GM18507 (cell line): ENCODE measurements at places on chromosomes 6 and 20.

DNA sequence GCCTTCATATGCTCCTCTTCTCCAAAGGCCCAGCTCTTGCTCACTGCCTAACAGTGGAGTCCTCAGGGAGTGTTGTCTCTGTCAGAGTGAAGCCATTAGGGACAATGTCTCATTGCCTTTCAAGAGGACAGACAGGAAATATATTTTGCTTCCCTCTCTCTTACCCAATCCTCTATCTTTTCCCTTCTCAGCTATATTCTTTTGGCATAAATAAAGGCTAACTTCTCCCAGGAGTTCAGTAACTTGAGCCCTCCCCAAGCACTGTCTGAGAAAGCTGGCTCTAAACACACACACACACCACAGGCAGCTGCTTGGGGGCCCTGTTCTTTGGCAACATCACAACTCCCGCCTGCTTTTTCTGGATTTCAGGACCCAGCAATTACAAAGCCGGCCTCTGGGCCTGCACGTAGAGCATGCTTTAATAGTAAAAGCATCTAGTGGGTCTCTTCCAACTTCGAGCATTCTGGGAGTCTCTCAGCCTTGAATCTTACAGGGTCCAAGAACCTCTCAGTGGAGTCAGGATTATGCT, 34.7 kb upstream of the LAMA4 start:
- no peak for DNase-seq

DNA sequence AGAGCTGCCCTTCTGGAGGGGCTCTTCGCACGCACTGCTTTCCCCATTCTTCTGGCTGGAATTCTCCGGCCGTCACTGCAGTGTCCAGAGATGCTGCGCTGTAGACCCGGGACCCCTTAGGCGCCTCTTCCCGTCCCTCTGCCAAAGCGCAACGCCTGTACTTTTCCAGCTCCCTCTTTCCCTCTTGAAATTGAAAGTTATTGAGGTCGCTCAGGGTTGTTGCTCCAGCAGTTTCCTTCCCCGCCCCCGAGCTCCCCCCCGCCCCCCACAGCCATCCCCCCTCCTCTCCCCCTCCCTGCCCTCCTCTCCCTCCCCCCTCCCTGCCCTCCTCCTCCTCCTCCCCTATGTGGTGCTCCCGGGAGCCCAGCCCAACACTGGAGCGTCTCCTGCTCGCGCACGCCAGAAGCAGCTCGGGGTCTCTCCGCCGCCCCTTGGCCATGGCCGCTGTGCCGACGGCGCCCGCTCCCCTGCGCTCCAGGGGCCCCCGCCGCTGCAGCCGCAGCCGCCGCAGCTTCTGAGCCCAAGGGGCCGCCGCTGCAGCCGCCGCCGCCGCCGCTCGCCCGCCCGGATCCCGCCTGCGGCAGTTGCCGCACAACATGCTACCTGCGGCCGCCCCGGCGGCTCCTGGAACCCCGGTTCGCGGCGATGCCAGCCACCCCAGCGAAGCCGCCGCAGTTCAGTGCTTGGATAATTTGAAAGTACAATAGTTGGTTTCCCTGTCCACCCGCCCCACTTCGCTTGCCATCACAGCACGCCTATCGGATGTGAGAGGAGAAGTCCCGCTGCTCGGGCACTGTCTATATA, at the start of gene RSPO3:
Gene RSPO3, plus strand, starts transcription at position 374 of the 804 bp plus-strand sequence. CDS start 522 bp downstream, outside the sequence.
- DNase-seq = no peak

DNA sequence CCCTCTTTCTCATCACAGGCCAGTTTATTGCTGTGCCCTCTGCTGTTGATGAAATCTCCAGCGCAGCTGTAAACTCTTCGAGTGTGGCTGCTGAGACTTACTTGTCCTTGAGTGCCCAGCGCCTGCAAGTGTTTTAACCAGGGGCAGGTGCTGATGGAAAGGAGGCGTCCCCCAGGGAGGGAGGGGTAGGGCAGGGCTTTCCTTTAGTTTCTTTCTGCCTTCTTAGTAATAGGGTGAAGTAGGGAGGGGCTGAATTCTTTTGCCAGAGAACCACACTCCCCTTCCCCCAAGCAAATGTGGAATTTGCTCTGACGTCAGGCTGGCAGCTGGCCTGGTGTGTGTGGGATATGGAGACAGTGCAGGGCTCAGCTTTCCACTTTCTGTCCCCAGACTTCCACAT, 61.2 kb downstream of the IGF2R start:
- DNase-seq = no peak

- no peak for DNase-seq
Observed at GRCh38 chr6:73328790-73329189, 25.3 kb downstream of the DPPA5 start.

DNA sequence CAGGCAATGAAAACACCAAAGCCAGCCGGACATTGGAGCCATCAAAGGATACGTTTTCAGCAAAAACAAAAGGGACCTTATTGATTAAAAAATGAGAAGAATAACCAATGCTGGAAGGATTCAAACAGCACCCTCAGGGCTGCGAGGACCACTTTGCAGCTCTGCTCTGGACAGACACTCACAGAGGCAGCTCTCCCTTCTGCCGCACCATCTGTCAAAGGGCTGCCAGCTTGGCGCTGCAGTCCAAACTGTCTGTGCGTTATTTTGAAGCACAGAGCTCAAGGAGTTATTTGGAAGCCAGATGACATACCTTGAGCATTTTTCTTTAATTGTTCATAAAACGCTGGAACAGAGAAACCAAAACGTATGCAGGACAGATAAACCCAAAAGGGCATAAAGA, 85.2 kb downstream of the KIF16B start:
- DNase-seq = no peak

GRCh38 chr20:38261054-38261390, 487 bp upstream of the KIAA1755 start:
- no peak for DNase-seq

GRCh38 chr6:44466955-44467354, 79.4 kb downstream of the CDC5L start:
- DNase-seq = no peak

DNA sequence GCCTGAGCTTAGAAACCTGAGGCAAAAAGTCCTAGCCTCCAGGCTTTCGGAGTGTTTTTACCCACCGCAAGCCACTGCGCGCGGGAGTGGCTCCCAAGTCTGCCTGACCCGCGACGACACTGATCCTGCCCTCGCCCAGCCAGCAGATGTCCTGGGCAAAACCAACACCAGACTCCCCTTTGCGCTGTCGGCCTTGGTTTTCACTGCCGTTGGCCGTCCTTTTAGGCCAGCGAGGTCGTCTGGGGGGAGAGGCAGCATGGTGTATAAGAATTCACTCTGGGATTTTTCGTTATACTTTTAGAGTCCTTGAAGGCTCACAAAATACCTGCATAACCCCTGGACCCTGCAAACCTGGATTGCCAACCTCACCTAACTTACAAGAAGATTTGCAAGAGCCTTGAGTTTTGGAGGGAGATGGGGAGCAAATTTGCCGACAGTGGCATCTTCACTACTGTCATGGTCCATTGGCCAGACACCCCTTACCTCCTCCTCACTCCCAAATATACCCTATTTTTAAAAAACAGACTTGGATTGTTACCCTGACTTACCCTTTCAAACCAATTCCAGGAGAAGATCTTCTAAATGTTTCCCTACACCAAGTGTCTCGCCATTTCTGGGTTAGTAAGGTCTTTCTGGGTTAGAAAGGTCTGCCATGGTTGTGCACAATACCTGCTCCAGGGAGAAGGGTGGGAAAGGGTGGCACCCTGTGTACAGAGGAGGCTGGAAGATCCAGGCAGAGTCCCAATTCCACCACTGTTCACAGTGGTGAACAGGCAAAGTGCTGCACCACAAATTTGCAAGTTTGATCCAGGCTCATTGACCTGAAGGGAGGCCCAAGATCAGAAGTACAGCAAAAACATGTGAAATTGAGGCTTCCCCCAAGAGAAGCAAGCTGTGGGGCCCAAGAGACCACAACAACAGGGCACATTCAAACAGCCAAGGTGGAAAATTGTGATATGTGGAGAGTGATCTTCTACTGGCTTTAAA, 4.4 kb downstream of the FOXA2 start:
- DNase-seq = no peak

- no peak for DNase-seq
Observed at GRCh38 chr6:94341173-94341572, 921.8 kb upstream of the EPHA7 start.

DNA sequence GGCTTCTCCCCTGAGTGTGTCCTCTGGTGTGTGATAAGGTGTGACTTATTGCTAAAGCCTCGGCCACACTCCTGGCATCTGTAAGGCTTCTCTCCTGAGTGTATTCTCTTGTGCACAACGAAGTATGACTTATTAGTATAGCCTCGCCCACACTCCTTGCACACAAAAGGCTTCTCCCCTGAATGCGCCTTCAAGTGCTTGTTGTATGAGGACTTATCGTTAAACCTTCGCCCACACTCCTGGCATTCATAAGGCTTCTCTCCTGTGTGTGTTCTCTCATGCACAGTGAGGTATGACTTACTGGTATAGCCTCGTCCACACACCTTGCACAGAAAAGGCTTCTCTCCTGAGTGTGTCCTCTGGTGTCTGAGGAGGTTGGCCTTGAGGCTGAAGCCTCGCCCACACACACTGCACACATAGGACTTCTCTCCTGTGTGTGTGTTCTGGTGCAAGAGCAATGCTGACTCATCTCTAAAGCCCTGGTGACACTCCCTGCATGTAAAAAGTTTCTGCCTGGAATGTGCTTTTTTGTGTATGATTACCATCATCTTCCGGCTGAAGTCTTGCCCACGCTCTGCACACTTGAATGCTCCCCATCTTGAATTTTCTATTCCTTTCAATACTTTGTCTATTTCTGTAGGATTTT, 20.4 kb downstream of the ZNF337 start:
- no peak for DNase-seq

GRCh38 chr6:69232496-69232895, 564.3 kb downstream of the LMBRD1 start:
- no peak for DNase-seq

GRCh38 chr6:27096834-27097511, 150.5 kb upstream of the PRSS16 start:
- no peak for DNase-seq

GRCh38 chr6:34020807-34021553, 124.9 kb downstream of the GRM4 start:
- no peak for DNase-seq

GRCh38 chr20:56630506-56631317, 1.6 kb downstream of the TFAP2C start:
- no peak for DNase-seq

DNA sequence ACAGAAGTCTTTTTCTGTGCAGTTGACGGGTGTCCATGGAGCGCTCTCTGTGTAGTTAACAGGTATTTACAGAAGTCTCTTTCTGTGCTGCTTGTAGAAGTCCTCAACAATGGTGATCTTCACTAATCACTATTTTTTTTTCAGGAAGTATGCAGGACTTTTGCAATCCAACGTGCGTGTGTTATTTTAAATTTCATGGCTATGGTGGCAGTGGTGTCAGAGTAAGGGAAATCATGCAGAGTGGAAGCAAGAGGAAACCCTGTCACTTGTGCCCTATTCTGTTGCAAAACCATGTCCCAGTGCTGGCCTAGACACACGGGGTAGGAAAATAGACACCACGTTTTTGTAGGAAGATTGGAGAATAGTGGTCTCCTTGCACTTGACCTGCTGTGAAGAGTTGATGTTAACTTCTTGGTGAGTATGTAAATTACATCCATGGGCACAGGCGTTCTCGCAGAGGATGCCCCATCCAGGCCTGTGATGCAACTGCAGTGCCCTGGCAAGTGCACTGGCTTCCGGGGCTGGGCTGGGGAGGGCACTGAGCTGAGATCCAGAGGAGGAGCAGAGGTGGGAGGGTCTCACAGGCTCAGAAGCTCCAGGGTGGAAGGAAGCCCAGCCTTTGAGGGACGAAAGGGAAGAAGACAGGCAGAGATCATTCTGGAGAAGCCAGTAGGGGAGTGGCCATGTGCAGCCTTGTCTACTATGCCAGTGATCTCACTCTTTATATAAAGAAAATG, 146.5 kb downstream of the SYCP2 start:
- no peak for DNase-seq

DNA sequence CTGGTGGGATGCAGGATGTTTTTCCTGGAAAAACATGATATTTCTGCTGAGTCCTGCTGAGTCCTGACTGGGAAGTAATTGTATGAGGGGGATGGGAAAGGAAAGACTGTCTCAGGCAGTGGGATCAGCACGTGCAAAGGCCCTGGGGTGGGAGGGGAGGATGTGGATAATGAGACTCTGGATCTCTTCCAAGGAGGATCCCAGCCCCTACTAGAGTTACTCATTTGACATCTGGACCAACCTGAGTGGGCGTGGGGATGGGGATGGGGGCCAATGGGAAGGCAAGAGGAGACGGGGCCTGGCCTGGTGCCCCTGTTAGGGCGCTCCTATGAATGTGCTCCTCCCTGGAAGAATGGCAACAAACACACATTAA, 73.0 kb downstream of the CD40 start:
- no peak for DNase-seq

- no peak for DNase-seq
Observed at GRCh38 chr20:64217539-64218221, 37.9 kb upstream of the PCMTD2 start.

DNA sequence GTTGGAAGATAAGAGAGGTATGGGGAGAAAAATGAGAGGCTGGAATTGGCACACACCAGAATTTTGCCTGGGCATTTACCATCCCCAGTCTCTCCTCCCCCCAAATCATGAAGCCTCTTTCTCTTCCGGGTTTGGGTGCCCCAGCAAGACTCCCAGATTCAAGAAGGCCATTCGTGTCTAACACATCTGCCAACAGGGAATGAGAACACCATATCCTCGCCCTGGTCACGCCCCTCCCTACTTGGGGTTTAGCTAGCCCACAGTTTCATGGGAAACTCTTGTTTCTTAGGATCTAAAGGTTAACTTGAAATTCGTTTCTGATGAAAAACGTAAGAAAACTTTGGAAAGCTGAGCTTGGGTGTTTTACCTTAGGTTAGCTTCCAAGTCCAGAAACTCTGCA, 105.5 kb upstream of the TMEM170B start:
- no peak for DNase-seq

GRCh38 chr20:14919501-14920081, 582.2 kb upstream of the FLRT3 start:
- DNase-seq = no peak

GRCh38 chr6:106165885-106166485, 79.8 kb downstream of the PRDM1 start:
- no peak for DNase-seq

GRCh38 chr6:155968921-155969320, 513.3 kb upstream of the NOX3 start:
- DNase-seq = no peak

DNA sequence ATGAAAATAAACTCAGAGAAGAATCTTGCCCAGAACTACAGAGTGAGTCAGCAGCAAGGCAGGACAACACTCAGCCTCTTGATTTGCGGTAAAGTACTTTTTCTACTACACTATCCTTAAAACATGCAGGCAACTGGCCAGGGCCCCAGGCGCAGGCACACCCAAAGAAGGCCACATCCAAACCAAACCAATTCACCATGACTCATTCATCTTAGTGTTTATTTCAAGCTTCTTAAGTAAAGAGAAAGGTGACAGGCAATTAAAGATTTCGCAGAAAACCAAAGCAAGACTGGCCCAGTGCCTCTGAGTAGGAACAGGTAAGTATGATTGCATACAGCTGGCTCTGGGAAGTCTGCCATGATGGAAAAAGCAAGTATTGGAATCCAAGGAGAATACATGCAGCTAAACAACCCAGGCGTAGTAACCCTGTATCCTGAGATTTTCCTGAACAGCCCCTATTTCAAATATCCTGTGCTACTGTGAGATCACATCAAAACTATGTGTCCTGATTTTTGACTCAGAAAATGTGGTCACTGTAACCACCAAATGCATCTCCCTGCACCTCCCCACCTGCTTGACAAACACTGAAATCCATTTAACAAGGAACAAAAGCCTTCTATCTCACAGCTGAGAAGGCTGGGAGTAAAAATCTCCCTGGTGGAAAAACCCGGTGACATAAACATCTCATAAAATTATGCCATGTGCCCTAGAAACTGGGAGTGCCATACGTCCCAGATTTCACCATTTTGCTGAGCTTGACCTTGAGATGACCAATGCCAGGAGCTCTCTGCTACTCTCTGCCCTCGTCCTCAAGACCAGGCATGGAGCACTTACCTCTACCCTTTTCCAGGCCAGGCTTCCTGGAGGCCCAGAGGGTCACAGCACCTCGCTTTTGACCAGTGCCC, 12.4 kb downstream of the WFDC3 start:
- no peak for DNase-seq
